ENCODE measurements at places on chromosomes 11 and 22.

GRCh38 chr11:125263268-125263790 lies 98.8 kb downstream of the PKNOX2 start:
- no peak for DNase-seq

GRCh38 chr11:109994907-109995306 lies 98.3 kb upstream of the ZC3H12C start:
- DNase-seq = no peak

DNA sequence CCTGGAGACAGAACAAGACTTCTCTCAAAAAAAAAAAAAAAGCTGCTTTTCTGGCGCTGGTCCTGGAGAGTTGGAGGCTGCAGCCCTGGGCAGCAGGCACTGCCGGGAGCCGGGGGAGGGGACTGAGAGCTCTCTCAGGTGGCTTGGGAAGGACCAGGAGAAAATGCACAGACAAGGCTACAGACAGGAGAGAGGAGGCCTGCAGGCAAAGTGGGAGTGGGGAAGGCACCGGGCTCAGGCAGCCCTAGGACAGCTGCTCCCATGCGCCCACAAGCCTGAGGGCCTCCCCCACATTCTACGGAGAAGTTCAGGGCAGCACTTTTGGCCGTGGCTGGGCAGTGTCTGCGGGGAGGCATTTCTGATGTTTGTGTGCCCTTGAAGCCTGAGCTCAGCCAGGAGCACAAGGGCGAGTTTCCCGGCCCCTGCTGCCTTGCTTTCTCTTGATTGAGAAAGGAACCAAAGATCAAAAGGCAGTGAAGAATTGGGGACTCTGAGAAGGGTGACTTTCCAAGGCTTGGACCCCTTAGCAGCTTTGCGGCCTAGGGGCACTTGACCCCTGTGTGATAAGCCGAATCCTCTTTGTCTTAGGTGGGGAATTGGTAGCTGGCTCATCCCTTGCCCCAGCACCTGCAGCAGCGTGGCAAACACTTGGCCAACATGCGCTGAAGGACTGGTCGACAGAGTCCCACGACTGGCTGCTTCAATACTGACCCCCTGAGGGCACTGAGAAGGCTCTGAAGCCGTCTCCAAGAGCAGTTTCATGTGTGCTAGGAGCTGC lies 35.3 kb downstream of the PPM1F start:
- DNase-seq = no peak

DNA sequence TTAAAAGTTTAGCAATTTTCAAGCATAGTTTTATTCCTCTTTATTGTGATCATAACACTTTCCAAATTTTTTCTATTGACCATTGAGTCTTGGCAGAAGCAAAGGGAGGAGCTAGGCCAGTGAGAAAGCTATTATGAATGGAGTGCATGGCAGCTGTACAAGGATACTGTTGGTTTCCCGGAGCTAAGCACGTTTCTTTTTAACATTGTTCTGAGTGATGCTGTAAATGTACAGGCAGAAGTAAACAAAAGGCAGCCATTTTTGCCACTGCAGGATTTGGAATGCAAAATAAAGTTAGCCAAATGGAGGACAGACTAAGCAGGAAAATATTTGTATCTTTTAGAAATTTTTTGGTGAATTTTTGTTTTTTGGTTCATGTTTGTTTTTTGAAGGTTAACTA lies 16.2 kb downstream of the CBL start:
- DNase-seq = peak; percentile 1

DNA sequence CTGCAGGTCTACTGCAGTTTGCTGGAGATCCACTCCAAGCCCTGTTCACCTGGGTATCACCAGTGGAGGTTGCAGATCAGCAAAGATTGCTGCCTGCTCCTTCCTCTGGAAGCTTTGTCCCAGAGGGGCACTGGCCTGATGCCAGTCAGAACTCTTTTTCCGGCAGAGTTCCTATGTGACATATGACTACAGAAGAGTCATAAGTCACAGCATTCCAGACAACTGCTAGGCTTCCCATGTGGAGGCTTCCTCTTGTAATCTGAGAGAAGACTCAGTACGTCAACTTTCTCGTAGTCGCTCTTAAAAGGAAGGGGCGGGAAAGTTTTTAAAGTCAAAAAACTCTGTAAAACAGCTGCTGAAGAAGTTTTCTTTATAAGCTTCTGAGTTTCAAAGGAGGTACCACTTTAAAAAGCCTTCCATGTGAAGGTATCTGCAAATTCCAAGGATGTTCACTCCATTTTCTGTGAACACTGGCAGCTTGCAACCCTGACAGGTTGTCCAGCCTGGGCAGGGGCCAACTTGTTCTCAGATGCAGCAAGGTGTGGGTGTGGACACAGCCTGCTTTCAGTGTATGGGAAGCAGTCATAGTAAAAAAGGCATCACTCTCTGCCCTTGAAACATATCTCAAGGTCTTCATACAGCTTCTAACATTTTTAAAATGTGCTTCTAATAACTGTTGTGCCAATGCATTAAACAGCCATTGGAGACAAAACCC lies 97.8 kb downstream of the ME3 start:
- peak; percentile 61 for DNase-seq

- DNase-seq = peak; percentile 7
Measured at GRCh38 chr11:133955081-133955891, 1.5 kb downstream of the IGSF9B start.

- no peak for DNase-seq
Measured at GRCh38 chr11:69460540-69461257, 20.8 kb upstream of the LINC01488 start.

- DNase-seq = no peak
Measured at GRCh38 chr22:47027766-47028165, 265.3 kb downstream of the TBC1D22A start.

DNA sequence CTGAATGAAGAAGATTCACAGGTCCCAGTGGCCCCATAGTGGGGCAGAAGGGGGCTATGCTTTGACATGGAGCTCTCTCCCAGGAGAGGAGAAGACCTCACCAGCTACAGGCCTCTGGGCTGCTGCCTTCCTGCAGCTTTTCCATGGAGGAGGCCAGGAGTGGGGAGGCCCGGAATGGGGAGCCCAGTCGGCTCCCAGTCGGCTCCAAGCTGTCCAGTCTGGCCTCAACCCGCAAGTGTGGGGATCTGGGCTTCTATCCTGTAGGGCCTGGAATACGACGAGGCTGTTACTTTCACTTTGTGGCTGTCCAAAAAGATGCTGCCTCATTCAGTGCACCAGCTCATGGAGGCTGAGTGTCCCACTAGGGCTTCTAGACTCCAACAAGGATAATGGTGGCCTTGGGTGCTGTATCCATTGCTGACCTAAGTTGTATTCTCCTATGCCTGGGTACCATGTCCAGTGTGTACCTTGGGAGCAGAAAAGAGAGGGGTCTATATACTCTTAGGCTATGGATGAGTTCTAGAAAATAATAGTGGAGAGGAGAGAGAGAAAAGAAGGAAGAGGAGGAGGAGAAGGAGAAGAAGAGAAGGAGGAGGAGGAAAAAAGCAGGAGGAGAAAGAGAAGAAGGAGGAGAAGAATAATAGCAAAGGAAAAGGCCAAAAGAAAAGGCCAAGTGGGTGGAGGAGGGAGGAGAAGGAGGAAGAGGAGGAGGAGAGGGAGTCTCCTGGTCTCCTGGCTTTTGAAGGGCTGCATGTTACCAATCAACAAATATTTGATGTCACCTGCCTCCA lies 1.1 kb downstream of the MYO18B start:
- no peak for DNase-seq

DNA sequence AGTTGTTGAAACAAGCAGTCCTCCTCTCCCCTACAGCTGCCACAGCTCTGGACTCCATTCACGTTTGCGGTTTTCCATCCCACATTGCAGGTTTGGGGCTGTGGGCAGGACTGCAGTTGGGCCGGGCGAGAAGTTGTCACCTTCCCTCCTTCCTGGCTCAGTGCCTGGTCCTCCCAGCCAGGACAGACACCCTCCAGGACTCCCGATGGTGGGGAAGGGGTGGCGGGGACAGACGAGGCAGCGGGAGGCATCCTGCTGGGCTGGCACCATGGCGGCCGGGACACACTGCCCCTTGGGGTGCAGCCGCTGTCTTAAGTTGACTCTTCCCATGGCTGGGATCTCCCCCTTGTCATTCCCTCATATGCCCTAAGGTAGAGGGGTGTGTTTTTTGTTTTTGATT lies 615.2 kb downstream of the BRD1 start:
- DNase-seq = no peak

DNA sequence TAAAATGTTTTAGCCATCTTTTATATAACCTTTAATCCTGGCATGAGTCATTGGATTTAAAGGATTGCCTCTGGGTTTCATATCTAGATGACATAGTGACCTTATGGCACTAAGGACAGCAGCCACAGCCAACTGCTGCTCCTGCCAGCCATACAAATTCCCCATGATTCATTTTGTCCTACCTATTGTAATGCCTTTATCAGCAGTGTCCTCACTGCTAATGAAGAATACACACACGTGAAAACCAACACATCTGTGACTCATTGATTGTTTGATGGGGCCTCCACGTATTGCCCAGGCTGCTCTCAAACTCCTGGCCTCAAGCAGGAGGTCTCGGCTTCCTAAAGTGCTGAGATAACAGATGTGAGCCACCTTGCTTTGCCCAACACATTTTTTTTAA lies 1.8 kb downstream of the LDHAL6A start:
- no peak for DNase-seq

GRCh38 chr11:120713296-120713695 lies 201.7 kb downstream of the GRIK4 start:
- no peak for DNase-seq

- DNase-seq = no peak
Measured at GRCh38 chr11:72111300-72112142, 974 bp downstream of the ANAPC15 start.

DNA sequence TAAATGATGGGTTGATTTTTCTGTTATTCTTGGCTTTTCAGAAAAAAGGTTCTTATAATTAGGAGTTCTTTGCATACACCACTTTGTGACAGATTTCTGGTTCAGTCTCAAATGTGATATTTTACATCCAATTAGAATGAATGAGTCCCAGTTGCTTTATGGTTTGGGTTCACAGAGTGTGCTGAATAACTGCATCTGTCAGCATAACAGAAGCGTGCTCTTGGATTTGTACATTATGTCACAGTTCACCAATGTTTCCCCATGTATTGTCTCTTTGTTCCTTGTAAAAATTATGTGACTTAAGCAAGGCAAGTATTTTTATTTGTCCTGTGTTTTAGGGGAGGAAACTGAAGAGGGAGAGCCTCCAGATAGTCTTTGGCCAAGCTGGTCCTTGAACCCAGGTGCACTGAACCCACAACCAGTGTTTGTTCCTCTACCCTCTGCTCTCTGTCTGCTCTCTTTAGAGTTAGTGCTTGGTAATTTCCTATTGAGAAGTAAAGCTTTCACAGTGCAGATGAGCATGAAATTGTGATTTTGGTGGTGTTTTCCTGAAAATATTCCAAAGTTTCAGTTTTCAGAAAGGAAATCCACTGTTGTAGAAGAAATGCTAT lies 107.5 kb downstream of the TBC1D22A start:
- no peak for DNase-seq

- DNase-seq = no peak
Measured at GRCh38 chr11:99567334-99567956, 546.7 kb downstream of the CNTN5 start.

DNA sequence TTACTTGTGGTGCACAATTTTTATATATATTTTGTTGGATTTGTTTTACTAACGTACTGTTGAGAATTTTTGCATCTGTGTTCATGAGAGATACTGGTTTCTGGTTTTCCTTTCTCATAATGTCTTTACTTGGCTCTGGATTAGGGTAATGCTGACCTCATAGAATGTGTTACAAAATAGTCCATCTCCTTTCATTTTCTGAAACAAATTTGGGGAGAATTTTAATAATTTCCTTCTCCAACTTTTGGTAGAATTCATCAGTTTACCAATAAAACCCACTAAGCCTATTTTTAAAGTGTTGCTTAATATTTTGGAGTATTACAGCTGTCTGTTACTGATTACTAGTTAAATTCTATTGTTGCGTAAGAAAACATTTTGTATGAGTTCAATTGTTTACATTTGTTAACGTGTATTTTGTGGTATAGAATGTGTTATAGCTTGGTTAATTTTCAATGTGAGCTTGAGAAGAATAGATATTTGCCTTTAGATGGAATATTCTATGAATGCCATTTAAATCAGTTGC lies 11.5 kb downstream of the TRIM22 start:
- DNase-seq = no peak

GRCh38 chr11:43845816-43846215 lies 34.8 kb upstream of the ALKBH3 start:
- DNase-seq = no peak

DNA sequence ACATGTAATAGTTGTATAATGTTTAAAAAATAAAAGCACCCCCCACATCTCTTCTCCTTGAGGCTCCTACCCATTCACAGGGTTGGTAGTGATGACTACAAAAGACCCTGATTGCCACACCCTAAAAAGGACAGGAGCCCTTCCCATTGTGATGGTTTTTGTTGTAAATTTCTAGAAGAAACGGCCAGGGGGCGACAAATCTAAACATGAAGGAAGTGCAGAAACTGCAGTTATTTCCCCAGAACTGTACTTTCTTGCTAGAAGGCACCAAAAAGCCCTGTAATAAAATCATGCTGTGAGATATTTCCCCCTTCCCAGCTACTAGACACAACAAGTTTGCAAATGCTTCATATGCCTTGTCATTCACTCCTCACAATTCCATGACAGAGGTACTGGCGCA lies 10.8 kb downstream of the PRR5L start:
- peak; percentile 42 for DNase-seq

GRCh38 chr11:57324154-57324885 lies 432 bp downstream of the TNKS1BP1 start:
- peak; percentile 80 for DNase-seq

- DNase-seq = no peak
Measured at GRCh38 chr11:121117788-121118187, 16.7 kb downstream of the TECTA start.

GRCh38 chr11:120060512-120060911 lies 77.4 kb downstream of the TRIM29 start:
- no peak for DNase-seq

DNA sequence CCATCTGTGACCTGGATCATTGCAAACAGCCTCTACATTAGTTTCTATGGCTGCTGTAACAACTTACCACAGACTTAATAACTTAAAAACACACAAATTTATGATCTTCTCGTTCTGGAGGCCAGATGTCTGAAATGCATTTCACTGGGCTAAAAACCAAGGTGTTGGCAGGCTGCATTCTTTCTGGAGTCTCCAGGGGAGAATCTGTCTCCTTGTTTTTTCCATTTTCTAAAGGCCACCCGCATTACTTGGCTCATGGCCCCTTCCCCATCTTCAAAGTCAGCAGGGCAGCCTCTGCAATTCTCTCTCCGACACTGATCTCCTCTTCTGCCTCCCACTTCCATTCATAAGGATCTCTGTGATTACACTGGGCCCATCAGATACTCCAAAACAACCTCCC lies 11.6 kb downstream of the SCGB1A1 start:
- DNase-seq = no peak

DNA sequence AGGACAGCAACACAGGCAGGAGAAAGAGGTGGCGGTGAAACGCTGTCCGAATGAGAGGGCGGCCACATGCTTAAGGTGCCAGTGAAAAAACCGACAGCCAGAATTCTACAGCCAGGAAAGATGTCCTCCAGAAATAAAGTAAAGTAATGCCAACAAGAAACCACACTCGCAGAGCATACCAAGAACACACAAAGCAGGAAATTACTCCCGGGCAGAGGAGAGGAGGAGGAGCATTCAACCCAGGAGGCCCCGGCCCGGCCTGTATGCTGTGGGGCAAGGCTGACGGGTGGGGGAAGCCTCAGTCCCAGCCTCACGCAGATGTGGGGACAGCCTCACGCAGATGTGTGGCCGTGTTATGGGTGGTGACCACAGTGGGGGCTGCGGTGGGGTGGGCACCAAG lies 28.0 kb downstream of the CHID1 start:
- DNase-seq = no peak

- no peak for DNase-seq
Measured at GRCh38 chr11:70226967-70227366, 23.9 kb downstream of the FADD start.
